ENCODE measurements at places on chromosomes 16 and 17. TPM values are rescaled to one million over a fixed set of nuclear protein-coding genes. Genes with fewer than 3 reads are reported as not detected.

DNA sequence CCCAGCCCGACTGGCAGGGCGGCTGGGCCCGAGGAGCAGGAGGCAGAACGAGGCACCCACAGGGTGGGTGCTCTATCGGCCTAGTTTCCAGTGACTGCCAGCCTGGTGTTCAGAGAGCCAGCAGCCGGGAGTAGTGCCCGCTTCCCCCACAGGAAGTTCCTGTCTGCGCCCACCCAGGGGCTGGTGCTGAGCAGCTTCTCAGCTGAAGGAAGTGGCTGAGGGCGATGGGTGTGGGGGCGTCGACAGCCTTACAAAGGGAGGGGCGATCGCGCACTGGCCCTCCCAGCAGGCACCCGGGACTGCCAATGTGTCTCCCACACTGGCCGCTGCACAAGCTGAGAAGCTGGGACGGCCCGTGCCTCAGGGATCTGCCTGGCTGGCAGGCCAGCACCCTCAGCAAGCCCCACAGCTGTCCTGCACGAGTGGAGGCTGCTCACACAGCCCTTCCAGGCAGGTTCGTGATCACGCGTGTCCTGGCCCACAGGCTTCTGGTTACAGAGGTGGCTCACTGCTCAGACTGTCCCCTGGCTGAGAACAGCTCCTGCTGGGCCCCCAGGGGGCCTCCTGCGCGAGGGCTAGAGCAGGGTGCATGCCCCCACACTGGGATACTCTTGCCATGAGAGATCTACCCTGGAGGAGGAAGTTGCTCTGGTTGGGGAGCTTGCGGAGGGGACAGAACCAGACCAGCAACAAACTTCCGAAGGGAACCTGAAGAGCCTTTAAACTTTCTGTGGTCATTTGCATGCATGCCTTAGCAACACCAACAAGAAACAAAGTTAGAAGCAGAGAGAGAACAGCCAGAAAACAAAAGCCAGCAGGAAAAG lies 2.5 kb downstream of the RNF166 start:
- DNase-seq, result no peak

DNA sequence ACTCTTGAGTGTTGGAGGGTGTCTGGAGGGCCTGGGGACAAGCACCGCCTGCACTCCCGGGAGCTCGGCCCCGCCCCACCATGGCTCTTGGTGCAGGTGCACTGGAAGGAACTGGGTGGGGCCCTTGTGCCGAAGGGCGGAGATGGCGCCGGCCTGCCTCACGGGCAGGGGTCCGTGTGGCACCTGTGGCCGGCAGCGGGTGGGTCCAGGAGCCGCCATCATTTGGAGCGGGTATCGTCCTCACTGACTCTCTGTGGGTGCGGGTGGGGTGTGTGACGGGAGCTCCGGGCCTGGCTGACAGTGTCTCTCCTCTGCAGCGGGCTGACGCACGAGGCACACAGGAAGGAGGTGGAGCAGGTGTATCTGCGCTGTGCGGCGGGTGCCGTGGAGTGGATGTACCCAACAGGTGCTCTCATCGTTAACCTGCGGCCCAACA lies 5.2 kb downstream of the METRNL start:
- DNase-seq, result no peak

GRCh38 chr16:11225677-11226549 lies 30.1 kb downstream of the SOCS1 start:
- no peak for DNase-seq

The KRT12 gene
- polyA plus RNA-seq, result 0.57 TPM

The TEX2 gene
- 19.8 TPM for polyA plus RNA-seq

The CCDC78 gene
- polyA plus RNA-seq, result not detected

The SKA2 gene
- 48.7 TPM for polyA plus RNA-seq

GRCh38 chr17:47652570-47652969 lies 2.9 kb downstream of the KPNB1 start:
- DNase-seq, result no peak

The RNF112 gene
- polyA plus RNA-seq, result 5.6 TPM

The DECR2 gene
- polyA plus RNA-seq, result 9.4 TPM

- DNase-seq, result no peak
These were observed 977 bp downstream of the NAGPA start for GRCh38 chr16:5032748-5033167.

DNA sequence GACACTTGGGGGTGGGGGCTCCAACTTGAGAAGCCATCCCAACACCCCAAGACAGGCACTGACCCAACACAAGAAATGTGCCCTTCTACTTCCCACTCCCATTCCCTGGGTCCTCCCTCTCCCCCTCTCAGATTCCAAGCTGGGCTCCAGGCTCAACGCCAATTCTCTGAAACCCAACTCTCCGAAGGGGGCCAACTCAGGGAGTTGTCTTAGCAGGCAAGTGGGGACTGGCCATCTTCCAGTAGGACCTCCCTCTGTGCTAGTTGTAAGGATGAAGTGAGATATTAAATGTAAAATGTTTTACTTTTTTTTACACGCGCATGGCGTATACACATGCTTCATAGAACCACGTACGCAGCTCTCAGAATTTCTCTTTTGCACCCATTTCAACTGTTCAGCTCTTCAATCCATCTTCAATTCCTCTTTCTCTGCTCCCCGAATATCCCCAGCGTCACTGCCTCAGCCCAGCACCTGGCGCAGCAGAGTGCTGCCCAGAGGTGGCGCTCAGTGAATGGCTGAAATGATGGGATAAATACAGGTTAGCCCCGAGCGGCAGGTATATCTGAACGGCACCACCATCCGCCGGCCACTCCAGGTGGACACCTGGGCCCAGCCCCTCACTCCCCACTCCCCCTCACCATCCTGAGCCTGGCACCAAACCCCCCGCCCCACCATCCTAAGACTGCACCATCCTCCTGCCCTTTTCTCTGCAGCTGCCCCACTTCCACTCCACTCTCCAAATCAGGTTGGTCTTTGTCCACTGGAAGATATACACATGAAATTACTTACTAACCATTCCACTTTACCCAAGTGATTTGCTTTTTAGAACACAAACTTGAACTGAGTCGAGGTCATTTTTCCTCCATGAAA lies 43.9 kb upstream of the TNRC6C start:
- DNase-seq, result peak; percentile 61

DNA sequence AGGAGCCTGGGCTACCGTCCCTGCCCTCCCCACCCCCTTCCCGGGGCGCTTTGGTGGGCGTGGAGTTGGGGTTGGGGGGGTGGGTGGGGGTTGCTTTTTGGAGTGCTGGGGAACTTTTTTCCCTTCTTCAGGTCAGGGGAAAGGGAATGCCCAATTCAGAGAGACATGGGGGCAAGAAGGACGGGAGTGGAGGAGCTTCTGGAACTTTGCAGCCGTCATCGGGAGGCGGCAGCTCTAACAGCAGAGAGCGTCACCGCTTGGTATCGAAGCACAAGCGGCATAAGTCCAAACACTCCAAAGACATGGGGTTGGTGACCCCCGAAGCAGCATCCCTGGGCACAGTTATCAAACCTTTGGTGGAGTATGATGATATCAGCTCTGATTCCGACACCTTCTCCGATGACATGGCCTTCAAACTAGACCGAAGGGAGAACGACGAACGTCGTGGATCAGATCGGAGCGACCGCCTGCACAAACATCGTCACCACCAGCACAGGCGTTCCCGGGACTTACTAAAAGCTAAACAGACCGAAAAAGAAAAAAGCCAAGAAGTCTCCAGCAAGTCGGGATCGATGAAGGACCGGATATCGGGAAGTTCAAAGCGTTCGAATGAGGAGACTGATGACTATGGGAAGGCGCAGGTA lies 762 bp downstream of the CDK12 start:
- peak; percentile 54 for DNase-seq

GRCh38 chr17:71978435-71978834 lies 142.4 kb upstream of the SOX9 start:
- no peak for DNase-seq

DNA sequence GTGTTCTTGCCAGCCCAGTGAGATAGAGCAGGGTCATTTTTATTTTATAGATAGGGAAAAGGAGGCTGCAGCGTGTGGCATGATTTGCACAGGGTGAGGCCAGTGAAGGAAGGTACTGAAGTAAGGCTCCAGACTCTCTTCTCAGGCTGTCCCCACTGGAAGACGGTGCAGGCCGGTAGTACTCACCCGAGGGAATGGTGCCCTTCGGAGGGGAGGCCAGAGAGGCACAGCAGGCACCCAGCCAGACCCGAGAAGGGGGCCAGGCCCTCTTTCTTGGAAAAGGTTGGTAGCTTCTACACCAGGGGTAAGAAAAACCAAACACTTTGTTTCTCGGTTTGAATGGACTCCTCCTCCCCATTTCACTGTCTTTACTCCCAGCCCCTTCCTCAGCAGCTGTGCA lies 288 bp downstream of the ANKRD40CL start:
- DNase-seq, result no peak

GRCh38 chr16:20774703-20775362 lies 11.0 kb downstream of the ACSM3 start:
- no peak for DNase-seq

- no peak for DNase-seq
These were observed 1.2 kb downstream of the HS3ST3B1 start for GRCh38 chr17:14302091-14302430.

GRCh38 chr17:36786867-36787266 lies 150.4 kb upstream of the LHX1 start:
- no peak for DNase-seq

GRCh38 chr17:62823111-62823893 lies 15.2 kb upstream of the MARCHF10 start:
- DNase-seq, result no peak

GRCh38 chr17:21573961-21574610 lies 118.2 kb upstream of the KCNJ18 start:
- DNase-seq, result peak; percentile 63

The HNF1B gene
- polyA plus RNA-seq, result 0.61 TPM

DNA sequence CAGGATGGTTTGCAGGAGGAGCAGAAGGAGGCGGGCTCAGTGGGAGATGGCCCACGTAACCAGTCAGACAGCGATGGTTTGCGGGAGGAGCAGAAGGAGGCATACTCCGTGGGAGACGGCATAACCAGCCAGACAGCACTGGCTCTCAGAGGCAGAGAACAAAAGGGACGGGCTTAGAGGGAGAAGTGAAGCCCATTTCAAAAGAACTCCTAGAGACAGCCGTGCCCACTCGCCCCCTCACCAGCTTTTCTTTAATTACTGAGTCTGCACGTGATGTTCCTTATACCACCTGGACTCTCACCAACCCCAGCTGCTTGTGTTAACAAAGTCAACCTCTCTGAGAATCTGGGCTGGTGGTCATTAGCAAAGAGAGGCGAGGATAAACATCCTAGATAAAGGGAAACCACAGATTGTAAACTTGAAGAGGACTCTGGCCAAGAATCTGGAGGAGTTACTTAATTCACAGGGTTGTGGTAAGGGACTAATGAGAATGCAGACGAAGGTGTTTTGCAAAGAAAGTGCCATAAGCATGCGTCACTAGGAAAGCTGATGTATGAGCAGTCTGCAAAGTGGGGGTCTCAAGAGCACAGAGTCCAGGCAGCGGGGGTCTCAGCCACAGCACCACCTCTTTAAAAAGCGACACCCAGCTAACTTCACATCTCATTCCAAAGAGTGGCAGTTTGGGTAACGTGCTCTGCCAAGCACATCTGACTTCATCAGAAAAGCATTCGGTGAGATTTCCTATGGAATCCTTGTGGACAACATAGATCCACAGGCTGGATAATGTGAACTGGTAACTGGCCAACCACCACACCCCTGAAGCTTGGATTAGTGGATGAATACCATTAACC lies 51.7 kb downstream of the NXN start:
- peak; percentile 63 for DNase-seq

GRCh38 chr16:57062329-57062728 lies 30.1 kb upstream of the CPNE2 start:
- DNase-seq, result peak; percentile 40

DNA sequence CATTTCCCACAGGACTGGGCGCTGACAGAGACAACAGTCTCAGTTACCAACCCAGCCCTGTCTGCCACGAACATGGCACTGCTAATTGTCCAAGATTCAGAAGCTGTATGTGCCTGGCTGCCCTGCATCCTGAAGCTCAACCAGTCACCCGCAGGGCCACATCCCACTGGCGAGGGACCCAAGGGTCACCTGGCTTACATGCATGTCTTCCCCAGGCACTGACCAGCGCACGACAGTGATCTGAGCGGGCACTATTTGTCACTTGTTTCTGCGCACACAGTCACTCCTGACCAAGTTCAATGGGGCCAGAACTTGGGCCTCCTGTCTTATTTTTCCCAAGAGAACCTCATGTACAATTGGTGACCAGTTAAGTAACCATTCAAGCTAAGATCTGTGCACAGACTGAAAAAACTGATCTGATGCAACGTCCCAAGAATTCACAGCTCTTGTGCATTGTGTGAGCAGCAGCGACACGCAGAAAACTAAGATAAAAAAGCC lies 13.1 kb downstream of the USP7 start:
- DNase-seq, result no peak

- no peak for DNase-seq
These were observed 10.5 kb upstream of the METRNL start for GRCh38 chr17:83068641-83069570.

DNA sequence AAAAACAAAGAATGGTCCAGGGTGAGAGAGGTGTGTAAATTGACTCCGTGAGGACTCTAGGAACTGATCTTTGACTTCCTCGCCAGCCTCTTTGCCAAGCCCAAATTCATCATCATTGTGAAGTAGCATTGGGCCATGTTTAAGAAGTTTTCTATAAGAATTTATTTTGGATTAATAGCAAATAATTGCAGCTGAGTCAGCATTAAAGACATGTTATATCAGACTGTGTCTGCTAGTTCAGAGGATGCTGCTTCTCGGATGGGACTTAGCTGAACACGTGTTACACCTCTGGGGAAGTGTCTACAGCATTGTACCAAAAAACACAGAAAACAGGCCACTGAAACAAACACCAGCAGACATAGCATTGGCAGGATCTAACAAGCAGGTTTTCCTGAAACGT lies 366.6 kb downstream of the CDH13 start:
- no peak for DNase-seq

GRCh38 chr17:79231766-79232287 lies 157.2 kb downstream of the ENGASE start:
- no peak for DNase-seq

GRCh38 chr17:44932787-44933097 lies 14.8 kb downstream of the KIF18B start:
- no peak for DNase-seq

DNA sequence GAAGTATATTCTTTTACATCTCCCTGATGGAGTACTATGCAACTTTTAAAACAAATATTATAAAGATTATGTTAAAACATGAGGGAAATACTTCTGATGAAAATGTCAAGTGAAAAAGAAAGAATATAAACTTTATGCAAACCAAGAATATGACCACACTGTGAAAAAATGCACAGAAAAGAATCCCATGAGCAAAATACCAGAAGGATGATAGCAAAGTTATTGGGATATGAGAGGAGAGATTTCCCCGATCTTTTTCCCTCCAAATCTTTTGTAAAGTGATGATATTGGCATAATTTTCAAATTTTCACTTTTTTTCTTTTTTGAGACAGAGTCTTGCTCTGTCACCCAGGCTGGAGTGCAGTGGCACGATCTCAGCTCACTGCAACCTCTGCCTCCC lies 36.6 kb upstream of the SMURF2 start:
- DNase-seq, result no peak

GRCh38 chr16:85422196-85422631 lies 190.9 kb upstream of the GSE1 start:
- DNase-seq, result no peak

GRCh38 chr17:62757500-62757951 lies 50.6 kb downstream of the MARCHF10 start:
- no peak for DNase-seq

The CRISPLD2 gene
- polyA plus RNA-seq, result 6.7 TPM

Data from muscle of arm (tissue), 14 donors.